ENCODE measurements at places on chromosomes 6 and 20.

- no peaks in the 10 kb centered on the region for H3K4me1 ChIP-seq
- no peaks in the 10 kb centered on the region for H3K36me3 ChIP-seq
- no peaks in the 10 kb centered on the region for H3K27me3 ChIP-seq
- no peak overlapping the region for H3K4me3 ChIP-seq
- no peak overlapping the region for H3K27ac ChIP-seq
- no peak for DNase-seq
Observed at GRCh38 chr6:71388856-71389527, 100.4 kb downstream of the OGFRL1 start.

DNA sequence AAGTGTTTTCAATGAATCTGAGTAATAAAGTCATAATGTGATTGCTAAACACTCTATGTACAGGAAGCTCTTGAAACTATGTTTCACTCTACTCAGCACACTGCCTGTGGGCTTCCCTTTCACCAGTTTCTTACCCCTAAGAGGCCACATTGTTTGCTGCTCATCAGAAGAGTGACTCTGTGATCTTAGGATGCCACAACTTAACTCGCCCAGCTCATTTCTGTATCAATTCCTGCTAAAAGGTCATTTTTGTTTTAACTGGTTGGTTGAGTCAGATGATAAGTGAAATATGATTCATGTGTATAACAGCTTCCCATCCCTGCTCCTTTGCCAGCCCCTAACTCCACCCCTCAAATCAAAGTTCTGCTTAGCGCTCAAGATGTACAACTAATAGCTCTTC, 9.8 kb upstream of the NDUFAF4 start:
- H3K4me1 ChIP-seq = no peaks in the 10 kb centered on the region
- DNase-seq = no peak
- H3K27ac ChIP-seq = no peak overlapping the region
- H3K36me3 ChIP-seq = no peaks in the 10 kb centered on the region
- no peak overlapping the region for H3K4me3 ChIP-seq
- H3K27me3 ChIP-seq = no peaks in the 10 kb centered on the region

DNA sequence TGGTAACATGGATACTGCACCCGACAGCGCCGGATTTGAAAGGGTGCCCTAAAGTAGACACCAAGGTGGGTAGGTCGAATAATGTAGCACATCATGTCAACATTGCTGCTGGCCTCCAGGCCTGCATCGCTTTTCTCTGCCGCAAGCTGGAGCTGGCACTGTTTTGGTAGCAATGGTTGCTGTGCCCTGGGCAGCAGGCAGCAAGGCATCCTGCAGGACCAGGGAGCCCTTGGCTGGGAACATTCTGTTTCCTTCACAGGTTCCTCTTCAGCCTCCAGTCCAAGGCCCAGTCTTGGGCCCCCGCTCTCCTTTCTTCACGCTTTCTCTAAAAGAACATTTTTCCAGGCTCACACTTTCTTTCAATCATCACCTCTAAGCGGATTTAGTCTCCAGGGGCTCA, 365.8 kb upstream of the JARID2 start:
- H3K27ac ChIP-seq = no peak overlapping the region
- H3K4me1 ChIP-seq = peaks cover 14% of the 10 kb centered on the region
- no peak for DNase-seq
- H3K4me3 ChIP-seq = no peak overlapping the region
- H3K27me3 ChIP-seq = no peaks in the 10 kb centered on the region

- DNase-seq = no peak
- H3K4me1 ChIP-seq = peaks cover 55% of the 10 kb centered on the region
- no peaks in the 10 kb centered on the region for H3K36me3 ChIP-seq
- no peaks in the 10 kb centered on the region for H3K27me3 ChIP-seq
- no peak overlapping the region for H3K4me3 ChIP-seq
Observed at GRCh38 chr6:156859686-156860085, 82.5 kb downstream of the ARID1B start.

DNA sequence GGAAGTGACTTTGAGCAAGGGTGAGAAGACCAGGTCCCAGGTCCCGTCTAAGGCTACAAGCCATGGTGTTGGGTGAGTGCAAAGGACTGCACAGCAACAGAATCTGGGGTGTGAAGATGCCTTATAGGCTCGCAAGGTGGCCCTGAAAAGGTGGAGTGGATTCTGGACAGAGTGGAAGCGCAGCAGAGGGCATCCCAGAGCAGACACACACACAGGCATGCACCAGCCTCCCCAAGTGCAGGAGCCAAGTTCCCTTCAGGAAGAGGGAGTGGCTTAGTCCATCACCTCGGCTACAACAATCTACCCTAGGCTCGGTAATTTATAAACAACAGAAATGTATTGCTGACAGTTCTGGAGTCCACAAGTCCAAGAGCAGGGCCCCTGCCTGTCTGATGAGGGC, 180.1 kb upstream of the PDE10A start:
- no peak overlapping the region for H3K27ac ChIP-seq
- H3K36me3 ChIP-seq = no peaks in the 10 kb centered on the region
- peaks cover 33% of the 10 kb centered on the region for H3K27me3 ChIP-seq

DNA sequence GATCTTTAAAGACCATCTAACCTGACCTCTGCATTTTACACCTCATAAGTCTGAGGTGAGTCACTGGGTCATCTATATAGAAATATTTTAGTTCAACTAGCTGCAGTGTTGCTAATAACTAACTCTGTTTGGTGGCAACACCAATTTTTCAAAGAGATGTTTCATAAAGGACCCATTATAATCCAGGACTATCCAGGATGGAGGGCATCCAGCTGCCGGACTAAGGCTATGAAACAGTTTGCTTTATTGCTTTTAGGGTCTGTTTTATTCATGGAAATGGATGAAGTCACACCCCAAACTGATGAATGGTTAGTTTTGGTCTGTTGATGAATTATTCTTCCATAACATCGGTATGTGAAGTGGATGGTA, 204.2 kb upstream of the GMDS start:
- H3K27me3 ChIP-seq = no peaks in the 10 kb centered on the region
- H3K4me1 ChIP-seq = peaks cover 4% of the 10 kb centered on the region
- no peak for DNase-seq
- H3K27ac ChIP-seq = no peak overlapping the region

DNA sequence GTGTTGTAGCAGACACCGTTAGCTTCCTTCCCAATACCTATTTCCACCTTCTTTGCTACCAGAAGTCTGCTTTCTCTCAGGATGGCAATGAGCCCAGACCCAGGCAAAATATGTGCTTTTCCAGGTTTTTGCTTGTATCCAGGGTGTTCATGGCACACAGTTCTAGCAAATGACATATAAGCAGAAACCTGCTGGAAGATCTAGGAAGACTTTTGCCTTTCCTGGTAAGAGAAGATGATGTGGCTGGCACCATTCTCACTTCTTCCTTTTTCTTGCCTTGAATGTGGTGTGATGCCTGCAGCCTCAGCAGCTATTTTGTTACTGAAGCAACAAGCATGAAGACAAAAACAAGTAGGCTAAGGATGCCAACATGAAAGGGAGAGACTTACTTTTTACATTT, 19.2 kb upstream of the TBC1D22B start:
- H3K4me1 ChIP-seq = peaks cover 10% of the 10 kb centered on the region
- H3K4me3 ChIP-seq = no peak overlapping the region
- no peaks in the 10 kb centered on the region for H3K27me3 ChIP-seq
- no peaks in the 10 kb centered on the region for H3K36me3 ChIP-seq

DNA sequence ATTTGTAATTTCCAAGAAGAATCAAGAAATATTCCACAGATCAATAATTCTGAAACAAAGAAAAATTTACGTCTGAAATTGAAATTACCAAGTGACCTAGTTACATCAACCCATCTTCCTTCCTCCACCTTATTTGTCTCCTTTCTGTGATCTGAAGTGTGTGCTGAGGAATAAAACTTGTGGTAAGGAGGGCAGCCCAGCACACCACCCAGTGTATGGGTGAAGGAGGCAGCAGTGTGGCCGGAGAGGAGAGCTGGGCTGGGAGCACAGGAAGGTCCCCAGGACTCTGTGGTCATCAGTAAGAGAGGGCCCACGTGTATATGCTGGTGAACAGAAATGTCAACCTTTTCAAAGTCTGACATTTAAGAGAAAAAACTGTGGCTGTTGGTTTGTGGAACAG, 11.3 kb upstream of the CCR6 start:
- no peaks in the 10 kb centered on the region for H3K27me3 ChIP-seq
- H3K4me3 ChIP-seq = peak overlapping the region; percentile 55
- peaks cover 4% of the 10 kb centered on the region for H3K36me3 ChIP-seq
- peaks cover 47% of the 10 kb centered on the region for H3K4me1 ChIP-seq
- no peak for DNase-seq
- H3K27ac ChIP-seq = no peak overlapping the region

- no peaks in the 10 kb centered on the region for H3K36me3 ChIP-seq
- H3K27ac ChIP-seq = no peak overlapping the region
- DNase-seq = no peak
- H3K4me1 ChIP-seq = peaks cover 7% of the 10 kb centered on the region
- H3K27me3 ChIP-seq = peaks cover 31% of the 10 kb centered on the region
Observed at GRCh38 chr6:13863699-13864155, 49.4 kb upstream of the MCUR1 start.

- peaks cover 51% of the 10 kb centered on the region for H3K27me3 ChIP-seq
- no peak overlapping the region for H3K4me3 ChIP-seq
- H3K27ac ChIP-seq = no peak overlapping the region
- H3K36me3 ChIP-seq = no peaks in the 10 kb centered on the region
Observed at GRCh38 chr20:1800777-1801176, 94.4 kb upstream of the SIRPA start.

- no peak for DNase-seq
- H3K36me3 ChIP-seq = no peaks in the 10 kb centered on the region
- no peak overlapping the region for H3K27ac ChIP-seq
- no peaks in the 10 kb centered on the region for H3K4me1 ChIP-seq
- H3K4me3 ChIP-seq = no peak overlapping the region
Observed at GRCh38 chr20:16596991-16597390, 23.7 kb upstream of the KIF16B start.

GRCh38 chr6:38192487-38192886, 373.0 kb downstream of the ZFAND3 start:
- H3K27me3 ChIP-seq = no peaks in the 10 kb centered on the region
- no peaks in the 10 kb centered on the region for H3K4me1 ChIP-seq

DNA sequence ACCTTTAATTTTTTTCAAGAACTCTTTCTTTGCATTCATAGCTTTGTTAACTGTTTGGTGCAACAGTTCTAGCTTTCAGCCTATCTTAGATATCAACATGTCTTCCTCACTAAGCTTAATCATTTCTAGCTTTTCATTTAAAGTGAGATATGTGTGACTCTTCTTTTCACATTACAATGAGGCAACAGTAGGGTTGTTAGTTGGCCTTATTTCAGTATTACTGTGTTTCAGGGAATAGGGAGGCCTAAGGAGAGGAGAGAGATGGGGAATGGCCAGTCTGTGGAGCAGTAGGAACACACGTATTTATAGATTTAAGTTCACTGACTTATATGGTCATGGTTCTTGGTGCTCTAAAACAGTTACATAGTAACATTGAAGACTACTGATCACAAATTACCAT, 35.8 kb downstream of the CST9L start:
- H3K4me1 ChIP-seq = no peaks in the 10 kb centered on the region
- H3K36me3 ChIP-seq = no peaks in the 10 kb centered on the region
- no peak overlapping the region for H3K27ac ChIP-seq
- no peak for DNase-seq
- H3K27me3 ChIP-seq = no peaks in the 10 kb centered on the region

DNA sequence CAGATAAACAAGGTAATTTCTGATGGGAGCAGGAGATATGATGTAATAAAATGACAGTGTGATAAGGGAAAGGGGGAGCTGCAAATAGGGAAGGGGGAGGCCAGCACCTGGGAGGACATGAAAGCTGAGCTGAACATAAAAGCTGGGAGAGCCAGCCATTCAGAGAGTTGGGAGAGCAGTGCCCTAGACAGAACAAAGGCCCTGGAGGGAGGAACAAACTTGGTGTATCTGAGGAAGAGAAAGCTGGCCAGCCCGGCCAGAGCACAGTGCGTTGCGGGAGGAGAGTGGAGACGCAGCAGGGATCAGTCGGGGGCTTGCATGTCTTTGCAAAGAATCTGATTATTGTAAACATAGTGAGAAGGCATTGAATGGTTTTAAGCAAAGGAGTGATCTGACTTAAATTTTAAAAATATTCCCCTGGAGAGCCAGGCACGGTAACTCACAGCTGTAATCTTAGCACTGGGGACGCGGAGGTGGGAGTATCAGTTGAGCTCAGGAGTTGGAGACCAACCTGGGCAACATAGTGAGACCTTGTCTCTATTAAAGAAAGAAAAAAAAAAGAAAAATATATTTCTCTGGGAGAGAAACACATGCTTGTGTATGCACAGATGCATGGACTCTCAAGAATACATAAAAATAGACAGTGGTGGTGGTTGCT, 318.2 kb downstream of the ZFAND3 start:
- no peak overlapping the region for H3K27ac ChIP-seq
- no peaks in the 10 kb centered on the region for H3K27me3 ChIP-seq
- DNase-seq = no peak
- no peak overlapping the region for H3K4me3 ChIP-seq
- no peaks in the 10 kb centered on the region for H3K4me1 ChIP-seq

DNA sequence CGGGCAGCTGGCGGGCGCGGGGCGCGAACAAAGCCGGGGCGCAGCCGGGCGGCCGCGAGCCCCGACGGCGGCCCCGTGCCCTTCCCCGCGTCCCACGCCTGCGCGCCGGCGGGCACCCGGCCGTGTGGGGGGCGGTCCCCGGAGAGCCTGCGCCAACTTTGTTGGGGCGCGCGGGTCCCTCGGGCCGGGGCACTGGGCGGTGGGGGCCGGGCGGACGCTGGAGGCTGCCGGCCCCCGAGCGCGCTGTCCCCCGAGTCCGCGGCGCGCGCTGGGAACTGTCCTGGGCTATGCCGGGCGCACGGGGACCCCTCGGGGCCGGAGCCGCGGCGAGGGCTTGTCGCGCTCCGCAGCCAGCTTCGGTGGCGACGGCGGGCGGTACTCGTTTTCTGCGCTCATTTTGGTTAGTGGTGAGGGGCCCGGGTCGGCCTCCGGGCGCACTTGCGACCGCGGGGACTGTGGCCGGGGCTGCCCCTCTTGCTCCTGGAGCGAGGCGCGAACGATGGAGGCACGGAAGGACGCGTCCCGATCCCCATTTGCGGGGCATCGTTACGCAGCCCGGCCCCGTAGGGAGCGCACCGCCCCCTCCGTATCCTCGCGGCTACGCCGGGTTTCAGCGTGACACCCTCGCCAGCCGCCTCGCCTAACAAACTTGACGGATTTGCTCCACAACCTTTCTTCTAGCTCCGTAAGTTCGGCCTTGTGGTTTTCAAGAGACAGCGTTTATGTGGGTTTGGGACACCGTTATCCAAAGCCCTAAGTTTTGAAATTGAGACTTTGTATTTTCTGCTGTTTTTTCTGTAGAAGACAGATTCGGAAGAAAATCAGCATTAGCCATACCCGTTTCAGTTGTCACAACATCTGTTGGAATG, 622 bp downstream of the SS18L1 start:
- H3K4me3 ChIP-seq = peak overlapping the region; percentile 65
- H3K36me3 ChIP-seq = peaks cover 16% of the 10 kb centered on the region
- DNase-seq = peak; percentile 40
- H3K4me1 ChIP-seq = peaks cover 49% of the 10 kb centered on the region
- peak overlapping the region; percentile 22 for H3K27ac ChIP-seq
- no peaks in the 10 kb centered on the region for H3K27me3 ChIP-seq

GRCh38 chr6:727856-728255, 34.9 kb upstream of the EXOC2 start:
- no peaks in the 10 kb centered on the region for H3K36me3 ChIP-seq
- H3K4me1 ChIP-seq = no peaks in the 10 kb centered on the region
- DNase-seq = no peak
- H3K4me3 ChIP-seq = no peak overlapping the region

All from CD4-positive, alpha-beta T cell (primary cell).